Activated naive CD4-positive, alpha-beta T cell treated with anti-CD3 and anti-CD28 coated beads, Interleukin-2, amount 50 U/mL, for 16 hours (primary cell): ENCODE measurements at places on chromosomes 6 and 20.

DNA sequence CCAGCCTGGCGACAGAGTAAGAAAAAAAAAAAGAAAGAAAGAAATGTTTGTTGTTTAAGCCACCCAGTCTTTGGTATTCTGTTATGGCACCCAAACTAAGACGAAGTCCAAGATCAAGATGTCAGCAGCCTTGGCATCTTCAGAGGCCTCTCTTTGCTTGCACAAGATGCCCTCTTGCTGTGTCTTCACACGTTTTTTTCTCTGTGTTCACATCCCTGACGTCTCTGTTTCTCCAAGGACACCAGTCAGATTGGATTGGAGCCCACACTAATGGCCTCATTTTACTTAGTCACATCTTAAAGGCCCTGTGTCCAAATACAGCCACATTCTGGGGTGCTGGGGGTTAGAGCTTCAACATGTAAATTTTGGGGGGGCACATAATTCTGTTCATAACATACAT lies 380.9 kb downstream of the GJA1 start:
- no peak for DNase-seq

DNA sequence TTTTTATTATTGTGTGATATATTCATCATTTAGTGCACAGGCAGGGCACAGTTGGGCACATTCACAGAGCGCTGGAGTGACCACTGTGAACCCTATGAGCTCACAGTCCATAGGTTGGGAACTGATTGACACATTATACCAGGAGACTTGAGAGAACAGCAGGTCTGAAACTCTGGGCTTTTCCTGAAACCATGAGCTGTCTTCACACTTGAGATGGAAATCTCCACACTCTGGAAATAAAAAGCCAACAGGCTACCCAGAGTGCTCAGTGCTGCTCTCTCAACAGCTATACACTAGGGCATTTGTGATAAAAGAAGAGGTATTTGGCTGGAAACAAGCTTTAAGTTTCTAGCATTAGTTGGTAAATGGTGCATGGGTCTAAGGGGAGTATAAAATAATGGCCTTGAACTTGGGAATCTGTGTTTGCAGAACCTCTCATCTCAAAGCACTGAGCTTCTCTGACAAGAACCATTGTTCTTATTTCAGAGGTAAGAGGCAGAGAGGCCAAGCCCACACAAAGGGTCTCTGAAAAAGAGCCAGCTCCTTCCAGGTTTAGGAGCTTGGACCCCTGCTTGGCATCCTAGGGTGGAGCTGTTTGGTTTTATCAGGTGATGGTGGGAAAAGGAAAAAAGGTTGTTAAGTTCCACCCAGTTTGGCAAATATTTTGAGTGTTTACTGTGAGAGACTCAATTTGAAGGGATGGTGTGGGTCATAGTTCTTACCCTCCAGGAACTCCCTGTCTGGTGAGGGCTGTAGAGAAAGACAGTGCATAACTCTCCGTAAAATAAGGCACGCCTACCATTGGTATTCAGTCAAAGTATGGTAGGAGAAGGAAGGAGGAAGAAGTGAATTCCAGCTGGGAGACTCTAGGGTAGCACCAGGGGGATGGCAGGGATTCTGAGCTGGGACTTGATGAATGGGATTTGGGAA lies 14.5 kb downstream of the CHMP4B start:
- DNase-seq, result no peak

DNA sequence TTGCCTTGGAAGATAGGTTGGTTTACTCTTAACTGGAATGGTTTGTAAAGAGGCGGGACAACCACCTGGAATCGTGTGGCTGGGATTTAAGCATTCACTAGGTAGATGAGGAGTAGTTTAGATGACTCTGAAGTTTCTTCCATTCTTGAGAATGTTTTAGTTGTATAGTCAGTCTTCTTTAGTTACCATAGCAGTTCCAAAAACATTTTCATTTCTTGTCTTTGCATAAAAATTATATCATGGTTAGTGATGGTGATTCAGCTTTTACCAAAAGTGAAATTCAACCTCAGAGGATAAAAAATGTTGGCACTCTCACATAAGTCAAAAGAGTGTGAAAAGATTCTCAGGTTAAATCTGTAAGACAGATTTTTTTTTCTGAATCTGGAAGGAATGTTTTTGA lies 70.3 kb downstream of the SMAP1 start:
- no peak for DNase-seq

DNA sequence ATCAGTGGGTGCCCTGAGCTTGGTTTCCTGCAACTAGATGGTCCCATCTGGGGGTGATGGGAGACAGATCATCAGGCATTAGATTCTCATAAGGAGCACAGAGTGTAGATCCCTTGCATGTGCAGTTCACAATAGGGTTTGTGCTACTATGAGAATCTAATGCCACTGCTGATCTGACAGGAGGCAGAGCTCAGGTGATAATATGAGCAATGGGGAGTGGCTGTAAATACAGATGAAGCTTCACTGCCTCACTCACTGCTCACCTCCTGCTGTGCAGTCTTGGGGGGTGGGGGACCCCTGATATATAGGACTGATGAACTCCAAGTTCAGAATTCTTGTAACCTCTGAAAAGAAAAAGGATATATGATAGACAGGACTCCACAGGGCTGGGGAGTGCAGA lies 108.0 kb downstream of the RIN2 start:
- no peak for DNase-seq

- DNase-seq, result no peak
These were observed 8.1 kb downstream of the PTPN1 start for GRCh38 chr20:50518270-50518721.

GRCh38 chr6:118810420-118811027 lies 83.4 kb upstream of the ASF1A start:
- DNase-seq, result peak; percentile 46

- DNase-seq, result no peak
These were observed 34.6 kb upstream of the HLA-G start for GRCh38 chr6:29793036-29793356.

DNA sequence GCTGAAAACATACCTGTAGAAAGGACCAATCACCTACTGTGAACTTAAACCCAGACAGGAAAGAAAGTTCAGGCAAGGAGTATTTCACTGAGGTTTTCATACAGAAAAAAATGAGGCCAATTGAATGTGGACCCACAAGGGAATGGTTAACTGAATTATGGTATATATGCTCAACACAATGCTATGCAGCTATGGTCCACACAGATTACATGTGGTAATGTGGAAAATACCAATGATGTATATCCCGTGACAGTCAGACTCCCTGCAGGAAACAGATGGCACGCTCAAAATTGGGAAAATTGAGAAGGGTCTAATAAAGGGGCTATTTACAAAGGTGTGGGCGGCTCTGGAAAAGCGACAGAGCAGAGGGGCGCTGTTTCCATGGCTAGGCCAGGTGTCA lies 47.1 kb upstream of the PIM1 start:
- no peak for DNase-seq

GRCh38 chr20:45752746-45753145 lies 30.6 kb downstream of the SPINT4 start:
- DNase-seq, result no peak

DNA sequence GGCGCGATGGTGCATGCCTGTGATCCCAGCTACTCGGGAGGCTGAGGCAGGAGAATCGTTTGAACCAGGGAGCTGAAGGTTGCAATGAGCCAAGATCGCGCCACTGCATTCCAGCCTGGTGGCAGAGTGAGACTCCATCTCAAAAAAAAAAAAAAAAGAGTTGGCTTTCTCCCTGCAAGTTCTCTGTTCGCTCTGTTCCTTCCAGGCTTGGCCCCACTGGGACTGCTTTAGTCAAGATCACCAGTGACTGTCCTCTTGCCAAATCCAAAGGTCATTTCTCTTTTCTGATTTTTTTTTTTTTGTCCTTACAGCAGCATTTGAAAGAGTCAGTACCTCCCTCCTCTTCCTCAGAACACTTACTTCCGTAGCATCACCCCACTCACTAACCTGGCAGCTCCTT lies 10.8 kb upstream of the GNRH2 start:
- no peak for DNase-seq

DNA sequence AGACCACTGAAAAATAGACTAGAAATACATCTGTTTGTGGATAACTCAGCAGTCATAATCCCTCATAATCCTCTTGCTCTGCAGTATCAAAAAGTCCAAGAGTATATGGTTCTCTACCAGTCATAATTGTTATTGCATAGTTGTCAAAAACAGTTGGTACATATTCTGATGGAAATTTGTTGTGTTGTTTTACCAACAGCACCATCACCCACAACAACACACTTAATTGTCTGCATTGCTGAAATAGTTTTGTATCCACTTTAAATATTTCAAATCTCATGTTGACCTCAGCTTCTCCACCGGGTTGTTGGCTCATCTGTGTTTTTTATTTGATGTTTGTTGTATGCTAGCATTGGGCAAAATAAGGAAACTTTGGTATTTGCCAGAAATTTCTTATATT lies 39.4 kb downstream of the ITCH start:
- DNase-seq, result no peak

GRCh38 chr6:96923400-96923799 lies 1.1 kb upstream of the KLHL32 start:
- no peak for DNase-seq

- DNase-seq, result peak; percentile 4
These were observed 222.2 kb downstream of the PREX1 start for GRCh38 chr20:48605364-48606171.

- peak; percentile 42 for DNase-seq
These were observed 1.1 kb downstream of the L3MBTL3 start for GRCh38 chr6:130019326-130020072.

DNA sequence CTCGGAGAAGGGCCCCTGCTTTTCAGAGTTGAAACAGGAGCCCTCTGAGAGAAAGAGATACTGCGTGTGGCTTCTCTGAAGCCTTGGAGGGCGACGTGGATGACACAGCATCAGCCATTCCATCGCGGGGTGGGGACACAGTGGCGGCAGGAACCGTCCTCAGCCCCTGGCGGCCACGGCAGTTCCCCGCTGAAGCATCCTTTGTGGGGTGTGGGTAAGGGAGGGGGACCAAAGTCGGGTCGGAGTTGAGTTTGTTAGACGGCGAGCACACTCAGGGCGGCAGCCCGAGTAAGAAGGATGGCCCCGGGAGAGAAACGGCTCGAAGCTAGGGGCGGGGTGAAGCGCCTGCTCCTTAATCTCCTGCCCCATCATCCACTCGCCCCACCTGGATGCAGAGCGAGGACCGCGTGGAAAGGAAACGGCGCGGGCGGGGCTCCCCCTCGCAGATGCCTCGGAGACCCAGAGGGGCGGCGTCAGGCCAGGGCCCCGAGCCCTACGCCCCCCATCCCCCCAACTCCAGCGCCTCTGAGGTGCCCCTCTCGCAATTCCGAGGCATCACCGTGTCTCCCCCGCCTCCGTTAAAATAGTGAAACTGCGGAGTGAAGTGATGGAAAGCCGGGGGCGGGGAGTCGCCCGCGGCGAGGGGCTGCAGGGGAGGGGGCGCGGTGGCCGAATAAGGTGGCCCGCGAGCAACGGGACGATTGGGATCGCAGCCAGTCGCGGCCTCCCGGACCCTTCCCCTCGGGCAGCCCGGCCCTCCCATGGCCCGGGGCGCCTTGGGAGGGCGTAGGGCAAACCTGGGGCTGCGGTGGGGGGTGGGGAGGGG lies 796 bp upstream of the RREB1 start:
- peak; percentile 70 for DNase-seq

DNA sequence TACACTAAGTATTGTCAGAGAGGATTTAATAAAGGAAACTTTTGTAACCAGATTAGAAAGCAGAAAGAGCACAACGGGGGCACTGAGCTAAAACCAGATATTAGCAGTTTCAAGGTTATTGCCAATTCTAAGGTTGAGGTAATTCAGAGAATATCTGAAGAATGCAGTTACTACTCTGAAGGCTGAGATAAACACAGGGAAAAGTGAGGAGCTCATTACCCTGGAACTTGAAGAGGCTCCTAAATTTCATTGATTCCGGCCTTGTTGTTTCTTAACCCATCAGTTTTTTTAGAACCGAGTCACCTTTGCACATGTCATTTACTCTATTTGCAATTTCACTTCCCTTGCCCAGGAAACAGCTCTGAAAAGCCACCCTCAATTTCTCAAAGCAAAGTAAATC lies 72.4 kb upstream of the BTBD3 start:
- no peak for DNase-seq

DNA sequence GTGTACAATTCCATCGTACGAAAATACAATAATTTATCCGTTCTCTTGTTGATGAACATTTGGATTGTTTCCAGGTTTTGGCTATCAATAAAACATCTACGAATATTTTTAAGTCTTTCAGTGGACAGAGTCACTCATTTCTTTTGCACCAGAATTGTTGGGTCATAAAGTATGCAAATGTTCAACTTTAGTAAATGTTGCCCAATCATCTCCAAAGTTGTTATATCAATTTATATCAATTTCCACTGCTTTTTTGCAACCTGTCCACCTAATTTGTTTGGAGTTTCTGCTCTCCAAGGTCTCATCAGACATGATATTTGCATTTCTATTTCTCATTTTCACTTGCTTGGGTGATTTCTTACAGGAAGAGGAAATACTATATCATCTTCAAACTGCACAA lies 10.5 kb downstream of the TMEM239 start:
- no peak for DNase-seq

DNA sequence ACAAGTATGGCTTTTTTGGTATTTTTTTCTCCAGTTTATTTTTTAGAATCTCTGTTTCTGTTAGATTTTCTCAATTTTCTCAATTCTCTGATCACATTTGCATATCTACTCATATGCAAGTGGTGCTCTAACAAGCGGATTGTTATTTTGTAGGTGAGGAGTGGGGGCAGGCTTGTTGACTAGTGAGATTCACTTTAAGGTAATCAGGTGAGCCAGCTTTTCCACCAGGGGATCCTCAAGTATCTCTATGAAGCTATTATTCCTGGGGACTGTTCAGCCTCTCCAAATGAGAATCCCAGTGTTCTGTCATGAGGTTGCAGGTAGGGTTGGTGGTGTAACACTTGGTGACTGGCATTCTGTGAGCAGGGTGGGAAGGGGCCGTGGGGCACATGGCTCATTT lies 274.3 kb upstream of the FERMT1 start:
- DNase-seq, result no peak

- no peak for DNase-seq
These were observed 105.6 kb downstream of the DCDC2 start for GRCh38 chr6:24252280-24252679.

DNA sequence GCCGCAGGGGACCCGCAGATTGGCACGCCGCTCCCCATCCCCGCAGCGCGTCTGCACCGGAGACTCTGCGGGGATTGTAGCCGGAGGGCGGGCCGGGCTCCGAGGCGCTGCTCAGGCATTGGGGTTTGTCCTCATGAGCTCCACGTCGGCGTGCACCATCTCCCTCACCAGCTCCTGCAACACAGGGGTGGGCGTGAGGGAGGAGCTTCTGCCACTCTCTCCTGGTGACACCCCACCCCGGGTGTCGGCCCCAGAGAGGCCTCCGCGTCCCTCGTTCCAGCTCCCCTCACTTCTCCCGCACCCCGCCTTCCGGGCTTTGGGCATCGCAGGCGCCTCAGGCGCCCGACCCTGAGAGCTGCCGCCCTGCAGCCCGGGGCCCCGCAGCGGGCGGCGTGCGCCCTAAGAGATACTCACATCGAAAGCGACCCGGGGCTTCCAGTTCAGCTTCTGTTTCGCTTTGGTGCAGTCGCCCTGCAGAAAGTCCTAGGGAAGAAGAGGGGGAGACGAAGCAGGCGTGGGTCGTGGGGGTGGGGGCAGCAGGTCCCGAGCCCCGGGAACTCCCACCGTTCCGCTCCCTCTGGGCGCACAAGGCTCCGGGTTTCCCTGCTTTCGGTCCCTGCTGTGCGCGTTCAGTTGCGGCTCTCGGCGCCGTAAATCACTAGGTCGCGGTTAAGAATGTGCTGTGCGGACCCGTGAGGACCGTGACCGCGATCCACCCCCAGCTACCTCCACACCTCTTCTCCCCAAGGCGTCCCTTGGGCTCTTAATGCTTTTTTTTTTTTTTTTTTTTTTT lies 14.5 kb downstream of the FOXC1 start:
- DNase-seq, result no peak
